Activated CD4-positive, alpha-beta memory T cell treated with anti-CD3 and anti-CD28 coated beads for 36 hours (primary cell): ENCODE measurements at places on chromosomes 1 and 21. TPM values are rescaled to one million over a fixed set of nuclear protein-coding genes. Genes with fewer than 3 reads are reported as not detected.
A peak's percentile ranks its signal among the peaks of the same experiment; 100 is the strongest.

ADAM30 gene
- not detected for total RNA-seq

GUCA2A gene
- total RNA-seq = not detected

BMP8B gene
- 0.55 TPM for total RNA-seq

YOD1 gene
- 6.3 TPM for total RNA-seq

SPRR2A gene
- not detected for total RNA-seq

- no peaks in the 10 kb centered on the region for H3K4me1 ChIP-seq
- H3K27ac ChIP-seq = no peak overlapping the region
- no peak overlapping the region for H3K4me3 ChIP-seq
- H3K36me3 ChIP-seq = no peaks in the 10 kb centered on the region
- peaks cover 3% of the 10 kb centered on the region for H3K27me3 ChIP-seq
These were observed 26.1 kb downstream of the SYF2 start for GRCh38 chr1:25206201-25206600.

- no peak overlapping the region for H3K4me3 ChIP-seq
- no peak for DNase-seq
- no peaks in the 10 kb centered on the region for H3K27me3 ChIP-seq
- H3K36me3 ChIP-seq = peaks cover 48% of the 10 kb centered on the region
- H3K4me1 ChIP-seq = peaks cover 55% of the 10 kb centered on the region
- H3K27ac ChIP-seq = peak overlapping the region; percentile 81
These were observed 118.6 kb upstream of the IFFO2 start for GRCh38 chr1:19074902-19075721.

DNA sequence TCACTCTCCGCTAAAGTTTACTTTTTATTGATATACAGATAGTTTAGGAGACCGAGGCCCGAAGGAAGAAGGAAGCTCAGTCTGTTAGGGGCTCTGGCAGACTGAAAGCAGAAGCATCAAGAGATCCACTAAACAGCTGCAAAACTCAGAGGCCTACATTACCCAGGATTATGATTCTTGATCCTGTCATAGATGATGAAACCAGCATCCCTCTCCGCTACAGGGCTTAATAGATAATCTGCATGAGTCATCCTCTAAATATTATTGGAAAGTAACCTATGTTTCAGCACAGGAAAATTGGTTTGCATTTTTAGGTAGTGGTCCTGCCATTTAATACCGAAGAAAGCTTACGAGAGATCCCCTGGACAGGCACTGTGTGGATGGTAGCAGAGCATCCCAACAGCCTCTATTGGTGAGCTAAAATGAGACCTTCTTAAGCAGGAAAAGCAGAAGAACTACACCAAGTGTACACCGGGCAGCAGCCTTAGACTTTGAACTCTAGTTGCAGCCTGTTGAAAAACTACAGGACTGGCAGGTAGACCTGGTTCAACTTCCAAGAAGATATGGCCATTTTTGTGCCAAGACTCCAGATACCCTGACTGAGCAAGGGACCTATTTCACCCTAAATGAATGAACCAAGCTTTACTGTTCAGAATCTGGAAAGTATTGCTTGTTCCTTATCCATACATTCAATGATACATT, 6.8 kb downstream of the CASQ2 start:
- H3K27ac ChIP-seq = no peak overlapping the region
- peaks cover 5% of the 10 kb centered on the region for H3K27me3 ChIP-seq
- H3K4me1 ChIP-seq = no peaks in the 10 kb centered on the region
- DNase-seq = no peak
- H3K36me3 ChIP-seq = no peaks in the 10 kb centered on the region

DNA sequence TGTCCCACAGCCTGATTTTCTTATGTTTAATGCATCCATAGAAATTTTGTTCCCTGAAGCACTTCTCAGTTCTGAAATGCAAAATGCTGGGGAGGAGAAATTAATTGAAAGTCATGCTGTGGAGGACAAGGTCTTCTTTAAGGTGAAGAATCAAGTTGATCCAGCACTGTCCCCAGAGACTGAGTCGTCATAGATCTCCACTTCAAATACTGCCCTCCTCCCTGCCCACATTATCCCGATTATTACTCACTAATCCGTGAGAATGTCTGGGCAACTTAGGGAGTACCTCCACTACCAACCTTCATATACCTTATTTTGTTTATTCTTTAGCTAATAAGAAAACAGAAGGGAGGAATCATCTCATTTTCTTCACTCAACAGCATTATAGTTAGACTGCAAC, 70.0 kb upstream of the FMN2 start:
- no peak overlapping the region for H3K27ac ChIP-seq
- no peak for DNase-seq
- no peaks in the 10 kb centered on the region for H3K4me1 ChIP-seq

- H3K4me3 ChIP-seq = peak within 1 kb of the TSS; percentile 77
- DNase-seq = peak; percentile 88
- H3K4me1 ChIP-seq = peaks cover 41% of the 10 kb centered on the region
- H3K36me3 ChIP-seq = no peaks in the 10 kb centered on the region
- peak within 1 kb of the TSS; percentile 74 for H3K27ac ChIP-seq
These were observed at the start of the genes PLA2G2C and UBXN10 for GRCh38 chr1:20185834-20186782. Gene PLA2G2C, minus strand, starts transcription at chr1:20186518. Its CDS starts 9,155 bp downstream, at chr1:20177363. Gene UBXN10, plus strand, starts transcription at chr1:20186096. Its CDS starts 4,466 bp downstream, at chr1:20190562.

DNA sequence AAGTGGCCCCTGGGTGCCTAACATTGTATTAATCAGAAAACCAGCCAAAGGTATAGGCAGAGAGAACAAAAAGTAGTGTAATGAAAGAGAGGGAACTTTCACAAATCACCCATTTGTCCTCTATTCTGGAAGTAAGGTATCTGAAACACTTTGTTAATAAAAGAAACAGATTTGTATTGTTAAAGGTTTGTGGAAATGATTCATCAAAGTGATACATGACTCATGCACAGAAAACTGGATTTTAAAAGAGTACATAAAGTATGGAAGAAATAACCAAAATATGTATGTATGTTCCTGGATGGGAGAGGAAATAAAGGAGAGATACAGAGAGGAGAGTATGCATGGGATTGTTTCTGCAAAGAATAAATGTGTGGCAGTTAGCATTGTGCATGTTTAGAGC, 126.8 kb downstream of the RGS21 start:
- no peak for DNase-seq
- no peaks in the 10 kb centered on the region for H3K36me3 ChIP-seq
- no peak overlapping the region for H3K27ac ChIP-seq
- no peaks in the 10 kb centered on the region for H3K4me1 ChIP-seq
- H3K27me3 ChIP-seq = peaks cover 4% of the 10 kb centered on the region

DNA sequence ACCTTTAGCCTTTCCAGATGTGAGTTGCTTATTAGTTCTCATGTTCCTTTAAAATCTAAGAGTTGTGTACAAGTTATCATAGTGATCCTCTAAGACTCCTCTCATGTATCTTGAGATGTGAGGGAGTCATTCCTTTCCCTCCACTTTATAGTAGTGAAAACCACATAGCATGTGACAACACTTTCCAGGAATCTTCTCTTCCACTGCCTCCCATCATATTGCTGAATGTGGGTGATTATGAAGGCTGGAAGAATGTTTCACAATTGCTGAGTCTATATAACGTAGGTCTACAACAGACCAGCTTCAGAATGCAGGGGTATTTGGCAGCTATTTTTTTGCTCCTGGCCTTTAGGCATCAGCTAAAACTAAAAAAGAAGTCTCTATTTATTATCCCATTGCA, 44.7 kb upstream of the LRRC7 start:
- no peaks in the 10 kb centered on the region for H3K4me1 ChIP-seq
- H3K36me3 ChIP-seq = no peaks in the 10 kb centered on the region
- H3K4me3 ChIP-seq = no peak overlapping the region
- no peak for DNase-seq
- no peaks in the 10 kb centered on the region for H3K27me3 ChIP-seq
- no peak overlapping the region for H3K27ac ChIP-seq

DNA sequence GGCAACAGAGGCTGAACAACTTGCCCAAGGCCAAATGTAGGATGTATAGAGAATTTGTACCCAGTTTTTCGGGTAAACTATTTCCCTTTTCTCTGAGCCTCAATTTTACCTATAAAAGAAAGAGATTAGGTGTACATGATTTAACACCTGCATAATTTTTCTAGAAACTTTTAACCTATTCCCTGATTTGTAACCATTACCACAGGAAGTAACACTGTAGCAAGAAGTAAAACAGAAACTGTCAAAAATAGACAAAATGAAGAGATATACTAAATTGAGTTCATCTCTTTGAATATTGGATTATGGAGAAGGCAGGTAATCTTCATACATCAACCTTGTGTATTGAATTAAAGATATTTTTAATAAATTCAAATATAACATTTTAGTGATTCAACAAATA, 136.2 kb downstream of the ZC3H11B start:
- H3K4me1 ChIP-seq = no peaks in the 10 kb centered on the region
- no peaks in the 10 kb centered on the region for H3K36me3 ChIP-seq
- H3K27me3 ChIP-seq = no peaks in the 10 kb centered on the region

GRCh38 chr1:234722904-234723720, 113.1 kb upstream of the IRF2BP2 start:
- H3K27me3 ChIP-seq = no peaks in the 10 kb centered on the region
- peak overlapping the region; percentile 60 for H3K4me3 ChIP-seq
- peaks cover 66% of the 10 kb centered on the region for H3K4me1 ChIP-seq
- peak; percentile 91 for DNase-seq
- peak overlapping the region; percentile 96 for H3K27ac ChIP-seq
- H3K36me3 ChIP-seq = no peaks in the 10 kb centered on the region

GRCh38 chr1:215082532-215083382, at the start of gene KCNK2:
Gene KCNK2, plus strand, starts transcription at chr1:215082737. Its CDS starts 649 bp downstream, at chr1:215083386.
- no peak for DNase-seq
- H3K4me1 ChIP-seq = peaks cover 8% of the 10 kb centered on the region
- no peak within 1 kb of the TSS for H3K27ac ChIP-seq
- H3K4me3 ChIP-seq = no peak within 1 kb of the TSS

- DNase-seq = no peak
- no peak overlapping the region for H3K27ac ChIP-seq
- peaks cover 18% of the 10 kb centered on the region for H3K36me3 ChIP-seq
- no peaks in the 10 kb centered on the region for H3K27me3 ChIP-seq
These were observed 19.5 kb downstream of the ST7L start for GRCh38 chr1:112599477-112599876.

GRCh38 chr1:53585129-53585528, 125.9 kb downstream of the DMRTB1 start:
- peaks cover 6% of the 10 kb centered on the region for H3K4me1 ChIP-seq
- peak; percentile 52 for DNase-seq
- H3K27ac ChIP-seq = no peak overlapping the region
- H3K27me3 ChIP-seq = no peaks in the 10 kb centered on the region
- no peak overlapping the region for H3K4me3 ChIP-seq

DNA sequence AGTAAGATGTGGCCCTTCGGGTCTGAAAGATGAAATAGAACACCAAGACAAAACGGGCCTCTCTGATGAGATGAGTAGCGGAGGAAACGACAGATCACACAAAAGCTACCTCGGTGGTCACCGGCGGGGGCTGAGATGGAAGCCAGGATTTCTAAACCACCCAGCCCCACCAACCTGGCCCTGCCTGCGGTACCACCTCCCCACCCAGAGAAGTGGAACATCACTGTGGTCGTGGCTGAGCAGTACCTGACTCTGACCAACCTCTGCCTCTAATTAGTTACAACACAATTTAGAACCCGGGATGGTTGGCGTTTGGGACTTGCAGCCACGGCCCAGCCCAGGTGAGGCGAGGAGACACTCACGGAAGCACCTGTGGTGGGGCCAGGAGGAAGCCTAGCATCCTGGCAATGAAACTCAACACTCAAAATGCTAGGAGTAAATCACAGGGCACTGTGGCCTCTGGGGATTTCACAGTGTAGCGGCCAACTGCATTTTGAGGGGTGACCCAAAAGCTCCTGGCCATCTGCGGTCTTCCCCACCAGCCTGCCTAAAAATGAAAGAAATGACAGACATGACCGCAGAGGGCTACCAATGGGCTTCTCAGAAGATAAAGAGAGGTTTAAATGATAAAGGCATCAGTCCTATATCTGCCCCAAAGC, 73.4 kb downstream of the ITPKB start:
- DNase-seq = peak; percentile 14
- no peak overlapping the region for H3K4me3 ChIP-seq
- H3K4me1 ChIP-seq = peaks cover 91% of the 10 kb centered on the region
- H3K27ac ChIP-seq = peak overlapping the region; percentile 59
- H3K36me3 ChIP-seq = peaks cover 12% of the 10 kb centered on the region

- H3K27ac ChIP-seq = no peak overlapping the region
- DNase-seq = no peak
- no peaks in the 10 kb centered on the region for H3K4me1 ChIP-seq
- H3K4me3 ChIP-seq = no peak overlapping the region
These were observed 73.2 kb downstream of the DMRTB1 start for GRCh38 chr1:53532377-53532776.

DNA sequence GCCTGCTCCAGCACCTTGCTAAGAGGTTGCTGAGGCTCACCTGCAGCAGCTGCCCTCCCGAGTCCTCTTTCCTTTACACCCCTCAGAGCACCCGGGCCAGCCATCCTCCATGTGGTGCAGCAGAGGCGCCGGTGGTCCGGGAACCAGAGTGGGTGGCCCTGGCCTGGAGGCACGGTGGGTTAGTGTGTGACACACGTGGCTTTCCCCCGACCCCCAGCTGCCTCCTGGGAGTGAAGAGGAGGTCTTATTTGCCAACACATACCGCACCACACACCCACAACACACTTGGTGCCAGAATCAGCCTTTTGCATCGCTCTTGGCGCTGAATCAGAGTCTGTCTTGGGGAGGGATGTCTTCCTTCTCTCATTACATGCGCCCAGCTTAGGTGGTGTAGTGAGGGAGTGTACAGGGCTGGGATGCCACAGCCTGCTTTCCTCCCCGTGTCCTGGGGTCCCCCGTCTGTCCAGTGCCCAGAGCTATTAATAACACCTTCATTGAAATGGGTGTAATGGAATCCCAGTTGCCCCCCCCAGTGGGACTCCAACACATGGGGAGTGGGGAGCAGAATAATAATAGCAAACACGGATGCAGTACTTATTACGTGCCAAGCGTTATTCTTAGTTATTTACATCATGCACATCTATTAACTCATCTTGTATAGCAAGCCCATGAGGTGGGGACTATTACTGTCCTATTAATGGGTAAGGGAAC, 38.2 kb downstream of the MAPKAPK2 start:
- H3K27ac ChIP-seq = no peak overlapping the region
- H3K36me3 ChIP-seq = no peaks in the 10 kb centered on the region
- no peak overlapping the region for H3K4me3 ChIP-seq
- H3K4me1 ChIP-seq = peaks cover 63% of the 10 kb centered on the region

GRCh38 chr21:25997788-25998611, 172.6 kb downstream of the APP start:
- H3K36me3 ChIP-seq = peaks cover 3% of the 10 kb centered on the region
- DNase-seq = no peak
- no peaks in the 10 kb centered on the region for H3K27me3 ChIP-seq
- H3K4me1 ChIP-seq = peaks cover 4% of the 10 kb centered on the region
- no peak overlapping the region for H3K4me3 ChIP-seq
- no peak overlapping the region for H3K27ac ChIP-seq

GRCh38 chr21:34639882-34640788, 25.2 kb upstream of the RCAN1 start:
- H3K4me3 ChIP-seq = peak overlapping the region; percentile 51
- H3K27ac ChIP-seq = peak overlapping the region; percentile 70
- H3K4me1 ChIP-seq = peaks cover 25% of the 10 kb centered on the region
- peak; percentile 50 for DNase-seq
